ENCODE measurements at places on chromosomes 4 and X.

GRCh38 chr4:48504352-48504751 is 14.3 kb downstream of the ZAR1 start:
- no peak for DNase-seq

- no peak for DNase-seq
Observed at GRCh38 chr4:180641495-180641894, 1601.7 kb upstream of the TENM3 start.

GRCh38 chr4:154416190-154416547 is 75.4 kb downstream of the DCHS2 start:
- no peak for DNase-seq

- DNase-seq = no peak
Observed at GRCh38 chr4:86857341-86858052, 8.3 kb upstream of the SLC10A6 start.

- DNase-seq = no peak
Observed at GRCh38 chr4:168811207-168811606, 198.8 kb downstream of the CBR4 start.

Measured in NCI-H187 (cell line).